ENCODE measurements at places on chromosomes 3 and 15. TPM values are rescaled to one million over a fixed set of nuclear protein-coding genes. Genes with fewer than 3 reads are reported as not detected.

DNA sequence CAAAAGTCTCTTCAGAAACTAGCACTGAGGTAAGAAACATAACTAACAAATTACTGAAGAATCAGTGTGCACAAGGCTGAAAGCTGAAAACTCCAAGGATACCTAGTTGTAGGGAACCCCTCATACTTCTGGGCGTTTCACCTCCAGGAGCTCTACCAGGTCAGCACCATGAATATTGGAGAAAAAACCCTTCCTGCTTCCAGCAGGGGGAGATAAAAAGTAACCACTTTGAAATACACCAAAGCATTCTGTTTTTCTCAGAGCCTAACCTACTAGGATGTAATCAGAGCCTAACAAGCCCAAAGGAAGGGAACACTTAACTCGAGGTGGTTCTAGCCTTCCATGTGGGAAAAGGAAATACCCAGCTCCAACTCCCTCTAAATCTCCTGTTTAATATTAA, 175.8 kb upstream of the MME start:
- H3K27ac ChIP-seq = no peak overlapping the region
- DNase-seq = peak; percentile 17
- no peak overlapping the region for H3K4me3 ChIP-seq
- no peaks in the 10 kb centered on the region for H3K27me3 ChIP-seq
- no peaks in the 10 kb centered on the region for H3K4me1 ChIP-seq

DNA sequence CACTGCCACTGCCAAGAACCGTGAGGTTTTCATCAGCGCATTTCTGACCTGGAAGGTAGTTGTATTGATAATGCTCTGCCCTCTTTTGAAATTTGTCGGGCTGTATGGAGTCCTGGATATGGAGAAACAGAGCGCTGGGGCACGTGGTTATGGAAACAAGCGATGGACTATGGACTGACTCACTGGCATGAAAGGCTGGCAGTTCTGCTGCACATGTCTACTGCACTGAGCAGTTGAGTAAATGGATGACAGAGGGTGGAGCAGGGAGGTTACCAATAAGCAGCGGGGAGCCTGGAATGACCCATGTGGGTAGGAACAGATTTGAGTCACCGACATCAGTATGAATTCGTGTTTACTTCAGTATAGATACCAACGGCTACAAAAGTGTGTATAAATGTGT, 429.5 kb downstream of the OCA2 start:
- H3K27ac ChIP-seq = no peak overlapping the region
- H3K4me3 ChIP-seq = no peak overlapping the region
- no peak for DNase-seq

DNA sequence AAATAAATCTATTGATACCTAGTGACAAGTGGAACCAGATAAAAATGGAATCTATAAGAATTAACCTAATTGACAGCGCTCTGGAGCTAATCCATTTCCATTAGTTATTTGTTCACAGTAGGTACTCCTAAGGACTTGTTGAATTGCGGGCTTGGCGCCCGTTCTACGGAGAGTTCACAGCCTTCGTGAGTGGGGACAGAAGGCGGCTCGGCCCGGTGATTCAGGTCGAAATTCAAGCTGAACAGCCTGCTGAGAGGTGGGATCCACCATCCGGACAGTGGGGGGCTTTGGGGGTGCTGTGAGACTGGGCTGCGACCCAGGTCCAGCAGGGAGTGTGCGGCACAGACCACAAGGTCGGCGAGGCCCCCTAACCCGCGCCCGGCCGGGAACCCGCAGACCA, 779 bp upstream of the CTNNB1 start:
- peaks cover 22% of the 10 kb centered on the region for H3K4me1 ChIP-seq
- peak; percentile 53 for DNase-seq
- H3K27me3 ChIP-seq = no peaks in the 10 kb centered on the region
- H3K27ac ChIP-seq = peak overlapping the region; percentile 94
- H3K4me3 ChIP-seq = peak overlapping the region; percentile 97

GRCh38 chr3:117063930-117064329, 354.4 kb downstream of the TUSC7 start:
- no peak overlapping the region for H3K4me3 ChIP-seq
- no peak for DNase-seq
- no peaks in the 10 kb centered on the region for H3K27me3 ChIP-seq
- no peak overlapping the region for H3K27ac ChIP-seq
- 0 out of 2 replicates have a peak, but pooled peaks cover 3% of the 10 kb centered on the region for H3K4me1 ChIP-seq

DNA sequence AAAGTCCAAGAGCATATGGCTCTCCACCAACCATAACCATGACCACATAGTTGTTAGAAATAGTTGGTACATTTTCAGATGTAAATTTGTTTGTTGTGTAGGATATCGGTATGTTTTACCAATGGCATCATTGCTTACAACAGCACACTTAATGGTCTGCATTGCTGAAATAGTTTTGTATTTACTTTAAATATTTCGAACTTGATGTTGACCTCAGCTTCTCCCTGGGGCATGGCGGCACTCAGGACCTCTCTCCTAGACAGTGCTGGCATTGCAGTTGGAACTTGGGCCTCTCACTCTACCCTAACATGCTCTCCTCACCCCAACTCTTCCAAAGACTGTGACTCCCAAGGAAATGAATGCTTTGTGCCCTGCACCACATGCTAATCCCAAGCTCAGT, 5.0 kb downstream of the SLC22A13 start:
- DNase-seq = no peak
- H3K36me3 ChIP-seq = no peaks in the 10 kb centered on the region
- H3K27me3 ChIP-seq = no peaks in the 10 kb centered on the region
- no peak overlapping the region for H3K27ac ChIP-seq

DNA sequence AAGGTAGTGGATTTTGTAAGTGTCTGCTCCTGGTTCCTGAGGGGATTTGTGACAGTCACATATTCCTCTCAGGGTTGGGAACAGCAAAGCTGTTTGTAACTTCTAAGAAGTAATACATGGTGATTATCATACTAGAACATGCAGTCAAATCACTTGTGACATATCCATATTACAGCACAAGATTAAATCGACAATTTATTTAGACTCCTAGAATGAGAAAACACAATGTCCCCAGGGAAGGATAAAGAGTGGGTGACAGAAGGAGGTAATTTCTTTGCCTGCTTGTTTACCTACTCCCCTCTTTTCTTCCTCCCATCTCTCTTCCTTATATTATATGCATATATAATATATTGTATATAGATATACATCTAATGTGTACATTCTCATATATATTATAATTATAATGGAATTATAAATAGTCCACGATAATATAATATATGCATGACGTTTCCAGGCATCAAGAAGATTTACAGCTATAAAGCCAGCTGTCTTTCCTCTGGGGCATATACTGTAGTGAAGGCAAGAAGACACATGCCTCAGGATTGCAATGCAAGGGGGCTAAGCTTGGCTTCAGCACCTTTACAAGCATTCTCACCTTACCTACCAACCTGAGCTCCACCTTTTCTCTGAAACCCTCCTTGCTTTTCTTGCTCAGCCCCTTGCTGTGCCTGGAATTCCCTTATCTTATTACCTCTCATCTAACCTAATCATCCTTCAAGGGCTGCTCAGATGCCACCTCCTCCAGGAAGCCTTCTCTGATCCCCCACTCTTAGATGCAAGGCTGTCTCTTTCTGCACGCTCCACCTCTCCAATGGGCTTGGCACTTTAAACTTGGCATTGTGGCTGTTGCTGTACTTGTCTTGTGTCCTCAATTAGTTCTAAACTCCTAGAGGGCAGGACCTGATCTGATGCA, 73.1 kb upstream of the PIAS1 start:
- H3K27me3 ChIP-seq = no peaks in the 10 kb centered on the region
- DNase-seq = no peak
- no peak overlapping the region for H3K27ac ChIP-seq
- no peaks in the 10 kb centered on the region for H3K36me3 ChIP-seq
- no peaks in the 10 kb centered on the region for H3K4me1 ChIP-seq
- no peak overlapping the region for H3K4me3 ChIP-seq

- no peaks in the 10 kb centered on the region for H3K36me3 ChIP-seq
- H3K4me1 ChIP-seq = peaks cover 25% of the 10 kb centered on the region
- no peaks in the 10 kb centered on the region for H3K27me3 ChIP-seq
- peak overlapping the region; percentile 95 for H3K4me3 ChIP-seq
- H3K27ac ChIP-seq = peak overlapping the region; percentile 80
These were observed 1.2 kb downstream of the PHLDB2 start for GRCh38 chr3:111859974-111860859.

DNA sequence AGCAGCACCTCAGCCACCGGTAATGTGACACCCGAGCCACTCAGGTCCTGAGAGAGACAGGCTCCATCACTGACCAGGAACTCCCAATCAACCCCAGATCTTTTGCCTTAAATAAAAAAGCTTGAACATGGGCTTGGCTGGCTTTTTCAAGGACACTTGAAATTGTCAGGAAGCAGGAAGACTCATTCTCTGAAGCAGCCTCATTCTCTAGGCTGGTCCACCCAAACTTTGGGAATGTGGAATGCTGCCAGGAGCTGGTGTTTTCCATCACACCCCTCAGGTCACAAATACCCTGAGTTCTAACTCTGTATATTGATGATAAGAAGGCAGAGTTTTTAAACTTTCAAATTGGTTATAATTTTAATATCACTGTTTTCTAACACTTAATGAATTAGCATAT, 17.0 kb downstream of the CXCR6 start:
- no peak for DNase-seq
- H3K27me3 ChIP-seq = no peaks in the 10 kb centered on the region
- no peak overlapping the region for H3K4me3 ChIP-seq
- H3K27ac ChIP-seq = no peak overlapping the region
- no peaks in the 10 kb centered on the region for H3K36me3 ChIP-seq
- no peaks in the 10 kb centered on the region for H3K4me1 ChIP-seq

- no peak for DNase-seq
- H3K4me1 ChIP-seq = peaks cover 13% of the 10 kb centered on the region
- no peaks in the 10 kb centered on the region for H3K36me3 ChIP-seq
- H3K27ac ChIP-seq = no peak overlapping the region
These were observed 5.5 kb downstream of the DIS3L start for GRCh38 chr15:66298803-66299251.

DNA sequence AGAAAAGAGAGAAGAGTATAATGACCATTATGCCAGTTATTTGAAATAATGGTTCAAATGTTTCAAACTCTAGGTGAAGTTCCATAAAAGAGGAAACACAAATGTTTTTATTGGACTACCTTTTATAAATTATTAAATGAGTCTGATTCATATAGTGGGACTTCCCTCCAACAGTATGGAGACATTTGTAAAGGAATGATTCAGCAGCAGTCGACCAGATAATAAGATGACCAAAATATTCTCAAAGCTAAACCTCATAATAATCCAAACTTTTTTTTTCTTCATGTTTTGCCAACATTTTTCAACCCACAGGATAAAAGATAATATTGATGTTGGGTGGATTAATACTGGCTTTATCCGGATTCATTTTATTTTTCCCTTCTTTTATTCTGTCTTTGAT, 18.8 kb downstream of the TIPARP start:
- H3K36me3 ChIP-seq = no peaks in the 10 kb centered on the region
- no peak overlapping the region for H3K27ac ChIP-seq
- H3K27me3 ChIP-seq = no peaks in the 10 kb centered on the region
- DNase-seq = no peak

GRCh38 chr3:107938143-107938542, 152.7 kb downstream of the CD47 start:
- H3K36me3 ChIP-seq = no peaks in the 10 kb centered on the region
- H3K4me3 ChIP-seq = no peak overlapping the region
- no peaks in the 10 kb centered on the region for H3K4me1 ChIP-seq
- no peaks in the 10 kb centered on the region for H3K27me3 ChIP-seq

GRCh38 chr3:119967353-119968006, 126.8 kb downstream of the GSK3B start:
- peaks cover 3% of the 10 kb centered on the region for H3K4me1 ChIP-seq
- H3K36me3 ChIP-seq = no peaks in the 10 kb centered on the region
- no peak overlapping the region for H3K27ac ChIP-seq

Gene RTP3
- not detected for total RNA-seq

Gene DMXL2
- 7.5 TPM for total RNA-seq

Gene ELL3
- total RNA-seq = not detected
